ENCODE measurements at places on chromosomes 5 and 9.

DNA sequence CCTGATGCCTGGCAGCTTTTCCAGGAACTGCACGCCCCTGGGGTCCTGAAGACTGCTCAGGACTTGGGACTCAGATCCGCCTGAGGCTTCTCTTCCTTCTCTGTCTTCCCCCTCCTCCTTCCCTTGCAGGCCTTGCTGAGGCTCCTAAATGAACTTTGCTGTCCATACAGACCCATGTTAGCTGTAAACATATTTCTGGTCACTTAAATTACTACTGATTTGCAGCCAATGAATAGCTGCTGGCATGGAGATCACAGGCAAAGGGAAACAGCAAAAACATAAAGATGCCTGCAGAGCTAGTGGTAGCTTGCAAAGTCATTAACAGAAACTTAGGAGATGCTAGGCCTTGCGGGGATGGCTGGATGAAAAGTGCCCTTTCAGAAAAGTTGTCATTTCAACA, 261.9 kb downstream of the GADD45G start:
- DNase-seq, result no peak

- no peak for DNase-seq
Measured at GRCh38 chr9:90240541-90240940, 402.1 kb downstream of the DIRAS2 start.

- peak; percentile 34 for DNase-seq
Measured at GRCh38 chr5:24226479-24226878, 418.3 kb downstream of the CDH10 start.

GRCh38 chr9:129289883-129290282, 111.8 kb upstream of the IER5L start:
- DNase-seq, result no peak

- peak; percentile 8 for DNase-seq
Measured at GRCh38 chr5:130652176-130652575, 512.9 kb downstream of the HINT1 start.

Measured in Ammon's horn (tissue), 1 donor.